Right renal pelvis (tissue), 4 donors: ENCODE measurements at places on chromosomes 11 and 22.

GRCh38 chr11:21931436-21932101, 261.3 kb upstream of the ANO5 start:
- no peak for DNase-seq

- DNase-seq = no peak
Measured at GRCh38 chr11:69541501-69542313, 60.2 kb downstream of the LINC01488 start.

DNA sequence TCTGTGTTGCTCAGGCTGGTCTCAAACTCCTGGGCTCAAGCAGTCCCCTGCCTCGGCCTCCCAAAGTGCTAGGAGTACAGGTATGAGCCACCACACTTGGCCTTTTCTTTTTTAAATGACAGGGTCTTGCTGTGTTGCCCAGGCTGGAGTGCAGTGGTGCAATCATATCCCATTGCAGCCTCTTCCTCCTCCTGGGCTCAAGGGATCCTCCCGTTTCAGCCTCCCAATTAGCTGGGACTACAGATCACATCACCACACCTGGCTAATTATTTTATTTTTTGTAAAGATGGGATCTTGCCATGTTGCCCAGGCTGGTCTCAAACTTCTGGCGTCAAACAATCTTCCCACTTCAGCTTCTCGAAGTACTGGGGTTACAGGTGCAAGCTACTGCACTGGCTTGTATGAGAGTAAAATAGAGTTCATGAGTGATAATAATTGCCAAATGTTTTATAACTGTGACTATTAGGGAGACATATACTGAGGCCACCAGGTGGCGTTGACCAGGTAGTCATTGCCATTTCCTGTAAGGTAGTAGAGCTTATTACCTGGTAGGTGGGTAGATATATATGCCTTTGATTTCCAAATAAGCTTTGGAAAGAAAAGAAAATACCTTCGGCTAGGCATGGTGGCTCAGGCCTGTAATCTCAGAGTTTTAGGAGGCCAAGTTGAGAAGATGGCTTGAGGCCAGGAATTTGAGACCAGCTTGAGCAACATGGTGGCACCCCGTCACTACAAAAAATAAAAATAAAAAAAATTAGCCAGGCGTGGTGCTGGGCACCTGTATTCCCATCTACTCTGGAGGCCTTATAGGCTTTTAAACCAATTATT, 5.4 kb downstream of the FDX1 start:
- DNase-seq = no peak

GRCh38 chr22:39489094-39490068, 12.7 kb upstream of the MIEF1 start:
- no peak for DNase-seq

DNA sequence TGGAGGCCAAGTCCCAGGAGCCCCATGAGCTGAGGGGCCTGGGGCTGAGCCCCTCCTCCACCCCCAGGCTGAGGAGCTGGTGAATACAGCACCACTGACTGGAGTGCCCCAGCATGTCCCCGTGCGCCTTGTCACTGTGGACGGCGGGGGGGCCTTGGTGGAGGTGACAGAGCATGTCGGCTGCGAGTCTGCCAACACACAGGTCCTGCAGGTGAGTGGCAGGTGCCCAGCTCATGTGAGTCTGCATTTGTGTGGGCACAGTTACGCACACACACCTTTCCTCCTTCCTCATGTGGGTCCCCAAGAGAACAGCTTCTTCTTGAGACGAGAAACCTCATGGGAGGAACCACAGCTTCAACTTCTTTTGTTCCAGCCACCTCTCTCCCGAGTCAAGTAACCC, 7.7 kb downstream of the TMEM132A start:
- no peak for DNase-seq

- no peak for DNase-seq
Measured at GRCh38 chr11:24238771-24239645, 257.8 kb upstream of the LUZP2 start.

- DNase-seq = no peak
Measured at GRCh38 chr22:27857443-27857842, 55.9 kb upstream of the MN1 start.

DNA sequence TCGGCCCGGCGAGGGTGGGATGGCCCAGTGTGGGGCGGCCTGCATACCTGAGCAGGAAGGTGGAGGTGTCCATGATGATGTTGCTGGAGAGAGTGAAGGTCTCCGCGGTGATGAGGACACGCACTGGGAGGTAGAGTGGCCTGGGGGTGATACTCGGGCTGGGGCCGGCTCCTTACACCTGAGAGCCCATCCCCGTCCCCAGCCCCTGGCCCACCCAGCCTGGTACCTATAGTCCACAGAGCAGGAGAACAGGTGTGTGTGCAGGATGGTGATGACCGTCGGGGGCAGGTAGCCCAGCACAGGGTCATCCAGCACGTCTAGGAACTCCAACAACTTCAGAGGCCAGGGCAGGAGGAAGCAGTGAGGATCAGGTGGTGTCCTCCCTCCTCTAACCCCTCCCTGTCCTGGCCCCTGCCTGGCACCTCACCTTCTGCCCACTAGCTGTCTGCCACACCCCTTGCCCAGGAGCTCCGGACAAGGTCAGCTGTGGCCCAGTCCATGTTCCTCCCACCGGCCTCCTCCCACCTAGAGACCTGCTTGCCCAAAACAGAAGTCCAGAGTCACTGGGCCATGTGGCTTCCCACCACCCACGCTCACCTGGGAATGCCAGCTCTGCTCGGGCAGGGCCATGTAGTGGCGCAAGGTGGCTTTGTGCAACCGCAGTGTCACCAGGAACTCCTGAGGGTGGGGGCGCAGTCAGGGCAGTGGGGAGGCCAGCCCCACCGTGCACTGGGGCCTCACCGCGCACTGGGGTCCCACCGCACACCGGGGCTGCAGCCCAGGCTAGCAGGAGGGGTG, 11.3 kb downstream of the ATG2A start:
- DNase-seq = no peak

DNA sequence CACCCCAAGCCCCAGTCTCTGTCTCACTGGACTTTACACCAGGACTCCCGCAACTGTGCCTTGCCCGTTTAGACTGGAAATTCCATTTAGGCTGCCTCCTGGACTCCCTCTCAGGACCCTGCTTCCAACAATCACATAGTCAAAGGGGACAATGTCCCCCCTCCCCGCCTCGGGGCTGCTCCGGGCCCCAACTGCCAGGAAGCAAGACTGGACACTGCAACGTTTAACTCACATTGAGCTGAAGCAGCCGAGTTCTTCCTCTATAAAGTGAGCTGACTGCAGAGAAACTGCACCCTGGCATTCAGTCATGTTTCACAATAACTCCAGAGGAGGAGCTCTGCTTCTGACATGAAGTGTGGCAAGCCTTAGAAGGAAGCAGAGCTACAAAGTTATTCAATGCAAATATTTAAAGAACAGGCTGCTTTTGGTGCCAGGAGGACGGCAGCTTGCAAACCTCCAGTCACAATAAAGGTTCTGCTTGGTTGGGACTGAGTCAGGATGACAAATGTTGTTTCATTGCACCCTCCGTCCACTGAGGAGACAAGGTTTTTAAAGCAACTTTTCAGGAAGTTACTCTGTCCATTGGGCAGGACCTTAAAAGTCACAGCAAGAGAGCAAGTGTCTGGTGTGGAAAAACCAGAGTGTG, 19.9 kb downstream of the PACSIN2 start:
- DNase-seq = no peak
